ENCODE measurements at places on chromosomes 7 and 10. TPM values are rescaled to one million over a fixed set of nuclear protein-coding genes. Genes with fewer than 3 reads are reported as not detected.

DNA sequence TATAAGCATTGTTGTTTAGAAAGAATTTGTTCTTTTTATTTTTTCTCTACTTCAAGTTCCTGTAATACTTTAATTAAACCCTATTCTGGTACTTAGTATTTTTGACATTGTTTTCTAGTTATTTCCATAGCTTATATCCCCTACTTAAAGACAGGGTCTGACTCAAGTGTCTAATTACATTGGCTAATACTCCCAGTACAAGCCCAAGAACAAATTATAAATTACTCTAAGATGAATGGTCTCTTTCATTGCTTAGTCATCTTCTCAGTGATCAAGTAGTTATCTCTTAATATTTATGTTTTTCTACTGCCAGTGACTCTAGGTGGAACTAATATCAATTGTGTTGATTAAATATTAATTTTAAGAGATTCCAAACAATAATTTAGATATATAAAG, 21.6 kb downstream of the AHR start:
- no peaks in the 10 kb centered on the region for H3K36me3 ChIP-seq
- no peak overlapping the region for H3K4me3 ChIP-seq
- peak; percentile 38 for DNase-seq
- H3K27me3 ChIP-seq, result no peaks in the 10 kb centered on the region

- H3K27me3 ChIP-seq, result no peaks in the 10 kb centered on the region
- no peaks in the 10 kb centered on the region for H3K4me1 ChIP-seq
- no peaks in the 10 kb centered on the region for H3K36me3 ChIP-seq
- H3K27ac ChIP-seq, result no peak overlapping the region
- no peak overlapping the region for H3K4me3 ChIP-seq
Observed at GRCh38 chr10:8312079-8312478, 257.6 kb downstream of the GATA3 start.

DNA sequence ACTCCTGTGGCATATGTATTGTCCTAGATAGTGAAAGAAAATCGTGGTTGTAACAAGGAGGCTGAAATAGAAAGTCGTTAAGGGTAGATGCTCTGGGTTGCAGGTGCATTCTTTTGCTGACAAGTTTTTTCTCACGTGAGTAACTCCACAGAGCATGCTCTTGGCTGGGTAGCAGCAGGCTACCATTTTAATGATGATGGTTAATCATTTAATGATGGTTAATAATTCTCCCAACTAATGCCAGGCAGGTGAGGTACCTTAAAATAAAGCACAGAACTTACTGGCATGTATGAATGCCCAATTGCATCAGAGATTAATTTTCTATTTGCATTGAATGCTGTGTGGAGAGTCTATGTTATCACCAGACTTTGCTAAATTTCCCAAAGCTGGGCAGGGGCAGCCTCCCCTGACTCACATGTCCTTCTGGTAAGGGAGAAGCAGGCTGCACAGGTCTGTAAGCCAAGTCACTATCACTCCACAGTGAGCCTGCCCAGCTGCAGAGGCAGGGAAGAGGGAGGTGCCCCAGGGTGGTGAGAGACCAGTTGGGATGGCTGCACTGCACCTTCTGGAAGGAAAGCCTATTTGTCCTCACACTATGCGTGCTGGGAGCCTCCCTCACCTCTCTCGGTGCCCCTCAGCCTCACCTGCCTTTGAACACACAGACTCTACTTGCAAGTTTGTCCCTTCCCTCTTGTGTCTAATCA, 287.0 kb upstream of the IGFBP3 start:
- H3K27ac ChIP-seq, result no peak overlapping the region
- DNase-seq, result no peak
- H3K4me1 ChIP-seq, result peaks cover 11% of the 10 kb centered on the region
- H3K27me3 ChIP-seq, result no peaks in the 10 kb centered on the region

DNA sequence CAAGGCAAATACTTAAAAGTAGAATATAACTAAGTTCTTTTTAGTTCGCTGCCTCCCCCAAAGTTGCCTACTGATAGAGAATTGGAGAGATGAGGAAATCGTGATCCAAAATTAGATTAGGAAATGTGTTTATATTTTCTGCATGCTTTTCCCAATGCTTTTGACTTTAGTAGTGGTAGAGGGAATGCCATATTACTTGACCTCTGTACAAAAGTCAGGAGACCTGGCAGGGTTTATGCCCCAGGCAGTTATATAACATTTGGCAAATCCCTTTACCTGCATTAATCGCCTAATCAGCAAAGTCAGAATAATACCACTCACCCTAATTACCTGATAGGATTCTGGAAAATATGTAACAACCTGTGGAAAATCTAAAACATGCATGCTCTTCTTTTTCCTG, 142.9 kb downstream of the ANKRD30A start:
- no peak overlapping the region for H3K4me3 ChIP-seq
- H3K27ac ChIP-seq, result no peak overlapping the region
- DNase-seq, result no peak
- no peaks in the 10 kb centered on the region for H3K4me1 ChIP-seq
- no peaks in the 10 kb centered on the region for H3K36me3 ChIP-seq
- no peaks in the 10 kb centered on the region for H3K27me3 ChIP-seq

- H3K27ac ChIP-seq, result no peak overlapping the region
- H3K27me3 ChIP-seq, result no peaks in the 10 kb centered on the region
- no peaks in the 10 kb centered on the region for H3K36me3 ChIP-seq
- no peak for DNase-seq
- H3K4me1 ChIP-seq, result no peaks in the 10 kb centered on the region
- no peak overlapping the region for H3K4me3 ChIP-seq
Observed at GRCh38 chr7:11330717-11331116, 357.0 kb downstream of the PHF14 start.

GRCh38 chr10:114753126-114753525, 68.5 kb upstream of the FHIP2A start:
- H3K27ac ChIP-seq, result no peak overlapping the region
- peak; percentile 77 for DNase-seq
- H3K36me3 ChIP-seq, result no peaks in the 10 kb centered on the region
- H3K4me3 ChIP-seq, result no peak overlapping the region

- DNase-seq, result no peak
- no peaks in the 10 kb centered on the region for H3K27me3 ChIP-seq
- H3K4me1 ChIP-seq, result no peaks in the 10 kb centered on the region
- H3K36me3 ChIP-seq, result no peaks in the 10 kb centered on the region
- no peak overlapping the region for H3K27ac ChIP-seq
Observed at GRCh38 chr10:123213192-123213591, 59.0 kb downstream of the BUB3 start.

DNA sequence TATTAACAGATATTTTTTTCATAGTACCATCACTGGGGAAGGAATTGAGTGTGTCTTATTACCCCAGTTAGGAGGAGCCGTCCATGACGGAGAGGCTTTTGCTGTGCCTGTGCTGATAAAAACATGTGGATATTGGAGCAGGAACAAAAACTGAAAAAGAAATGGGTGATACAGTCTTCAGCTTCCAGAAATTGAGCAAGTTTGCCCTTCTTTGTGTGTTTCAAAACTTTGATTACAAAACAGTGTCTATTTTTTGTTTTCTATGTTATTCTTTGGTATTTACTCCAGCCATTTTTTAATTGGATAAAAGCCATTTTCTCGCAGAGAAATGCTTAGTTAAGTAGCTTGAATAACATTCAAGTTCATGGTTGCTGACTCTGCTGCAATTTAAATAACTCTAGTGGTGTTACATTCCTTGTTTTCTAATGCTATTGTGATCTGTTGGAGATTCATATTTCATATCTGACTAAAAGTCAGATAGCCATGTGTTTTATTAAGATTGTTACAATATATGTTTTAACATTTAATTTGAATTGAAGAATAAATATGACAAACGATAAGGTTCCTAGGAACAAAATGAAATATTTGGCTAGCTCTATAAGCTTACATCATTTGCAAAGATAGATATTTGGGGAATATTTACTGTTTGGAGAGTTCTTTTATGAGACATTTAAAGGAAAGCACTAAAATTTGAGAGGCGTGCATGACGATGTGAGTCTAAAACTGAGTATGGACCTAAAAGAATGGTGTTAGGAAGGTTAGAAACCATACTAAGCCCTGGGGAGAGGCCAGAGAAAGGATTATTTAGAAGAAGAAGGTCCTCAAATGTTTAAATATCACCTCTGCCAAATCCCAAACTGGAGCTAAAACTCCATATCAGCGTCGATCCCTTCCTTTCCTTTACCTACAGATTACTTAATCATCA, 747.3 kb upstream of the CELF2 start:
- no peaks in the 10 kb centered on the region for H3K4me1 ChIP-seq
- no peaks in the 10 kb centered on the region for H3K36me3 ChIP-seq
- no peak for DNase-seq
- H3K4me3 ChIP-seq, result no peak overlapping the region

DNA sequence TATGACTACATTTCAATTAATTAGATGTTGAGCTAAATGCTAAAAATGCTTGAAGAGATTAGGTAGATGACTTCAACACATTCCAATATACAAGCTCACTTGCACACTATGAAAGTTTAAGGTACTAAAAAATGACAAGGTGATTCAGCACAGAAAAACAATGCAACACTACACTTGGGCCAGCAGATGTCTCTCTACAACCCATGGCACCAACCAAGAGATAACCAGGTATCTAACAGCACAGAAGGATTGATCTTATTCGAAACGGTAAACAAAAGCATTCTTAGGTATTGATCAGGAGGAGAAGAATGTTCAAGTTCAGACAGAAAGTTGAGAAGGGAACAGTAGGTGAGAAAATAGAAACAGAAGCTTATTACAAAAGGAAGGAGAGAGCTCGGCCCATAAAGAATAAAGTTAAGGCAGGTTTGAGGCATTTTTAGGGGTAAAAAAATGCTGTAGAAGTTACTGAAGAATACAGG, 248.2 kb upstream of the KLF14 start:
- no peak overlapping the region for H3K27ac ChIP-seq
- H3K27me3 ChIP-seq, result no peaks in the 10 kb centered on the region
- peaks cover 9% of the 10 kb centered on the region for H3K36me3 ChIP-seq
- peak; percentile 59 for DNase-seq
- H3K4me3 ChIP-seq, result no peak overlapping the region

DNA sequence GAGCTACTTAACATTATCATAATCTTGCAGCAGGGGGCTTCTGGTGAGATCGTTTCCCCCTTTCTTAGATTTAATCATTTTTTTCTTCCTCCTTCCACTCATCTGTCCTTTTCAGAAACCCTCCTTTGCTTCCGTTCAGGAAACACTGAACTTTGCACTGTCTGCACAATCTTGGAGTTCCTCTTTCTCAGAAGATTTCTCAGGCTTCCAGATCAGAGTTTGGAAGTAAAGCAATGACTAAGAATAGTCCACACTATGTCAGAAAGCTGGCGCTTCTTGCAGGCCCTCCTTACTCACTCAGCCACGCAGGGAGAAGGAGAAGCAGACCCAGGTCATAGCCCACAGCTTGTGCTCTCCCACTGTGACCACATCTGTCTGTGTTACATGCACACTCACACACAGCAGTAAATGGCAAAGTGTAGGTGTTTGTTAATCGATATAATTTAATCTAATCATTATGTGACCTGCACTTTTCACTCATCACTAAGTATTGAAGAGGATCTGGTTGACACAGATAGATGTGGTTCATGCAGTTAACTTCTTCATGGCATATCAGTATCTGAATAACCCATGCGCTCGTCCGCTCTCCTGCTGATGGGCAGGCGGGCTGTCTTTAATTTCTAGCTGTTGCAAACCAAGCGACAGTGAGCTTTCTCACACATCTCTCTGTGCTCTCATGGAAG, 30.2 kb downstream of the ALOX5 start:
- no peaks in the 10 kb centered on the region for H3K4me1 ChIP-seq
- H3K27ac ChIP-seq, result no peak overlapping the region
- no peak for DNase-seq

- H3K27me3 ChIP-seq, result no peaks in the 10 kb centered on the region
- H3K4me1 ChIP-seq, result 0 out of 2 replicates have a peak, but pooled peaks cover 2% of the 10 kb centered on the region
- no peak overlapping the region for H3K27ac ChIP-seq
- DNase-seq, result peak; percentile 78
- peaks cover 8% of the 10 kb centered on the region for H3K36me3 ChIP-seq
Observed at GRCh38 chr10:110137142-110137545, 70.3 kb upstream of the MXI1 start.

- no peaks in the 10 kb centered on the region for H3K36me3 ChIP-seq
- no peaks in the 10 kb centered on the region for H3K4me1 ChIP-seq
- no peak for DNase-seq
- H3K4me3 ChIP-seq, result no peak overlapping the region
- no peak overlapping the region for H3K27ac ChIP-seq
- H3K27me3 ChIP-seq, result no peaks in the 10 kb centered on the region
Observed at GRCh38 chr7:157097056-157097329, 41.7 kb upstream of the UBE3C start.

DNA sequence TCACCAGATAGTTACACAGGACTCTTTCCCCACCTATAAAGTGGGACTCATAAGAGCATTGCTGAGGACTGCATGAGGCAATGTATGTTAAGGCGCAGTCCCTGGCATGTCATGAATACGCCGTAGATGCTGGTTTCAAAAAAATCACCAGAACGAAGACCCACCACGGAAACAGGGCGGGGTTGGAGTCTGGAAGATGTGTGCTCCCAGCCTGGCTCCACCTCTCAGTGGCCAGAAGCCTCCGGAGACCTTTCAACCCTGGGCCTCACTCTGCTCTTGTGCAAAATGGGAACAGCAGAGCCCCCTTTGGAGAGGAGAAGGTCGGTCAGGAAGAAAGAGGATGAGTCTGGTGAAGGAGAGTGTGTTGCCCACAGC, 12.4 kb upstream of the ZMIZ1 start:
- no peaks in the 10 kb centered on the region for H3K4me1 ChIP-seq
- no peak overlapping the region for H3K4me3 ChIP-seq
- H3K27ac ChIP-seq, result no peak overlapping the region
- no peak for DNase-seq
- no peaks in the 10 kb centered on the region for H3K36me3 ChIP-seq

GRCh38 chr7:101164071-101164840, 1.1 kb downstream of the VGF start:
- peaks cover 8% of the 10 kb centered on the region for H3K36me3 ChIP-seq
- DNase-seq, result peak; percentile 65
- H3K4me3 ChIP-seq, result 0 out of 2 replicates have a peak overlapping the region, but pooled peaks have one; percentile 45
- peaks cover 22% of the 10 kb centered on the region for H3K27me3 ChIP-seq

- no peak overlapping the region for H3K4me3 ChIP-seq
- no peaks in the 10 kb centered on the region for H3K36me3 ChIP-seq
- no peaks in the 10 kb centered on the region for H3K27me3 ChIP-seq
- no peaks in the 10 kb centered on the region for H3K4me1 ChIP-seq
Observed at GRCh38 chr7:81883801-81884393, 114.0 kb upstream of the HGF start.

GRCh38 chr7:92964141-92964540, 127.8 kb upstream of the CDK6 start:
- H3K4me3 ChIP-seq, result no peak overlapping the region
- H3K36me3 ChIP-seq, result no peaks in the 10 kb centered on the region
- DNase-seq, result no peak
- H3K27me3 ChIP-seq, result no peaks in the 10 kb centered on the region

- H3K36me3 ChIP-seq, result no peaks in the 10 kb centered on the region
- no peaks in the 10 kb centered on the region for H3K4me1 ChIP-seq
- no peak overlapping the region for H3K4me3 ChIP-seq
- peak; percentile 77 for DNase-seq
- no peaks in the 10 kb centered on the region for H3K27me3 ChIP-seq
Observed at GRCh38 chr7:155962191-155962967, 150.1 kb upstream of the SHH start.

Gene FGL2
- 1.3 TPM for total RNA-seq

Gene NEUROG3
- not detected for total RNA-seq

Gene PAX4
- not detected for total RNA-seq

Gene ZSCAN25
- 9.2 TPM for total RNA-seq

Gene MAP3K8
- 3.9 TPM for total RNA-seq

Gene AQP1
- total RNA-seq, result 0.18 TPM

Gene RARRES2
- not detected for total RNA-seq

Gene IFIT1B
- not detected for total RNA-seq

Gene SEMA3E
- total RNA-seq, result 1.1 TPM

Gene MINDY4
- 3.6 TPM for total RNA-seq
